Stimulated activated CD4-positive, alpha-beta T cell treated with anti-CD3 and anti-CD28 coated beads, Interleukin-12 subunit alpha, Interleukin-12 subunit beta, amount 100 ng/mL, for 4 hours (primary cell): ENCODE measurements at places on chromosomes 4 and X.

DNA sequence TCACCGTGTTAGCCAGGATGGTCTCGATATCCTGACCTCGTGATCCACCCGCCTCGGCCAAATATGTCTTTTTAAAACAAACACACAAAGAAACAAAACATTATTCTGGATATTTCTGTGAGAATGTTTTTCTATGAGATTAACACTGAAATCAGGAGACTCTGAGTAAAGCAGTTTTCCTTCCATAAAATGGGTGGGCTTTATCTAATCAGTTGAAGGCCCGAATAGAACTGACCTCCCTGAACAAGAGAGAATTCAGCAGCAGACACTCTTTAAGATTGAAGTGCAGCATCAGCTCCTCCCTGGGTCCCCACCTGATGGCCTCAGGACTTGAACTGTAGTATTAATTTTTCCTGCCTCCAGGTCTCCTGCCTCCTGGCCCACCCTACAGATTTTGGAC is 22.4 kb upstream of the SOD3 start:
- no peak for DNase-seq

GRCh38 chrX:101595739-101596419 is 21.9 kb downstream of the ARMCX6 start:
- DNase-seq = no peak

DNA sequence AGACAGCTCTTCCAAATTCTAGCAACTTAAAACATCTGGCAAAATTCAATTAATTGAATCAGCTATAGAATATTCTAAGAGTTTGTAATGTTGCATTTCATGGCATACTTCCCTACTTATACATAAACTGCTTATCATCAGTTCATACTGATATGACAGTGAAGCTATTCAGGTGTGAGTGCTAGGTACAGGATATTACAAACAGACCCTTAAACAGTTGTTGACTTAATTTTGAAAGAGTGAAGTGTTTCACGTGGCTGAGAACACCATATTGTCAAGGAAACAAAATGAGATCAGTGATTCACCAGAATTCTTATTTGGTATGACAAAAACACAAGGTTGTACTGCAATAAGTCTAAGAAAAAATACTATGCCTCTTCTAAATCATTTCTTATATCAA is 27.4 kb downstream of the CENPU start:
- no peak for DNase-seq

GRCh38 chr4:86641516-86642090 is 47.5 kb downstream of the PTPN13 start:
- DNase-seq = no peak

- no peak for DNase-seq
Observed at GRCh38 chr4:183765251-183765911, 106.3 kb downstream of the TRAPPC11 start.

DNA sequence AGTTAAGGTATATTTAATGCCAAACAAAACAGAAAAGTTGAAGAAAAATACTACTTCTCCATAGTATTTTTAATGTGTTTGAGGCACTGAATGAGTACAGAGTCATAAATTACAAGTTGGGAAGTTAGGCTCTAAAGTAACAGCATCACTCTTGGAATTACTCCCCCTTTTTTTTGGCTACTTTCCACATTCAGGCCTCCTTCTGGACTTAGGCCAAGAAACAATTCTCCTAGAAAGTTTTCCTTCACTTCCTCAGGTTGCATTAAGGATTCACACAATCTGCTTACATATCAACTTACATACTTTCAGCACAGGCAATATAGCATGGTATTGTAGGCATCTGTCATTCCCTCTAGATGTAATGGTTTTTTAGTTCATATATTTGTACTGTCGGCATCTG is 52.1 kb downstream of the TMEM165 start:
- no peak for DNase-seq

- no peak for DNase-seq
Observed at GRCh38 chrX:149831473-149831872, 49.5 kb upstream of the MAGEA8 start.

- DNase-seq = no peak
Observed at GRCh38 chr4:162408309-162408708, 244.5 kb upstream of the FSTL5 start.

DNA sequence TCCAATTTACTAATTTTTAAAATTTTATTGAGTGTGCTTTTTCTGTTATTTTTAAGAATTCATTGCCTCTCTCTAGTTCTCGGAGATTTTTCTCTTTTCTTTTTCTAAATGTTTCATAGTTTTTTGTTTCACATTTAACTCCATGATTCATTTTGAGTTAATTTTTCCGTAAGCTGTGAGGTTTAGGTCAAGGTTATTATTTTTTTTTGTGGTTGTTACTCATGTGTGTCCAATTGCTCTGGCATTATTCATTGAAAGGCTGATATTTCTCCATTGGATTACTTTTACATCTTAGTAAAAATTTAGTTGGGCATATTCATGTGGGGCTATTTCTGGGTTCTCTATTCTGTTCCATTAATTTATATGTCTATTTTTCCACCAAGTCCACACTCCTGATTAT is 220.8 kb downstream of the MID1IP1 start:
- no peak for DNase-seq

DNA sequence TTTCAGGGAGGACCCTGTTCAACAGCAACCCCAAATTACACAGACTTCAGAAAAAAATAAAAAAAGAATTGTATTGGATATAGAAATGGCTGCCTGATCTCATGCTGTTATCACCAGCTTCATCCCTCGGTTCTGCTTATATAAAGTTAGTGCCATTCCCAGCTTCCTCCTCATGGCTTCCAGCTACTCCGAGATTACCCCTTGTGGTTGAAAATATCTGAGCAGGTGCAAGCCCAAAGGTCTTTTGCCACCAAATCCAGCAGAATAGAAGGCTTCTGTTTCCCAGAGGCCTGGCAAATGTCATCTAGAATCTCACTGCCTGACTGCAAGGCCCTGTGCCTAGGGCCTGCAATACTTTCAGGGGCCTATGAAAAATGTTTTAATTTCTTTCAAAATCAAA is 13.8 kb upstream of the HPGDS start:
- DNase-seq = no peak

DNA sequence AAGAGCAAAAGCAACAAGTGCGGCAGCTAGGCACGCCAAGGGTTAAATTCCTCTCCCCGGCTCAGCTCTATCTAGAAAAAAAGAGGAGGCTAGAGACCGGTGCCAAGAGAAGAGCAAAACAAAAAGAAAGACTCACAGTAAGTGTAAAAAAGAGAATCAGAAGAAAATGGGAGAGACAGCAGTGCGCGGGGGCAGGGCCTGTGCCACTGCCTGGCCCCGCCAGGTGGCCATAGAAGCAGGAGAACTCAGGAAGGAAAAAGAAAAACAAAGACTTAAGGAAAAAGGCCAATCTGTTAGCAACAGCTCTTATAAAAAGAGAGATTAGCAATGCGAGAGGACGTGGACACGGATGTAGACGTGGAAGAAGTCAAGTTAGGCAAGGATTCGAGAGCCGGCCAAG is 3.2 kb downstream of the ACOX3 start:
- DNase-seq = no peak

GRCh38 chrX:24339911-24340310 is 20.5 kb upstream of the SUPT20HL1 start:
- DNase-seq = no peak

DNA sequence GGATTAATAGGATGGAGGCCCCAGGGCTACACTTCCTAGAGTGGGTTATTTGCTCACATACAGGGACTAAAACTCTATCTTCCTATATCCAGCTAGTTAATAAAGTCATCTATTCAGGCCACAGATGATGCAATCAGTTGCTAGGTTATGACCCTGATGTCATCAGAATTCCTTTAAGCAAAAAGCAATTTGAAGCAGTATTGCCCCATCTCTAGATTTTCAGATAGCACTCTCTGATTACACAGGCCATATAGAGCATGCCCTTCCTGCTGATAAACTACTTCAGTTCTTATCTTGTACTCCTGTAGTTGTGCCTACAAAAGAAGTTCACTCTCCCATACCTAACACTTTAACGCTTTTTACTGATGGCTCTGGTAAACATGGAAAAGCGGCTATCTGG is 84.8 kb downstream of the TMEM144 start:
- no peak for DNase-seq

DNA sequence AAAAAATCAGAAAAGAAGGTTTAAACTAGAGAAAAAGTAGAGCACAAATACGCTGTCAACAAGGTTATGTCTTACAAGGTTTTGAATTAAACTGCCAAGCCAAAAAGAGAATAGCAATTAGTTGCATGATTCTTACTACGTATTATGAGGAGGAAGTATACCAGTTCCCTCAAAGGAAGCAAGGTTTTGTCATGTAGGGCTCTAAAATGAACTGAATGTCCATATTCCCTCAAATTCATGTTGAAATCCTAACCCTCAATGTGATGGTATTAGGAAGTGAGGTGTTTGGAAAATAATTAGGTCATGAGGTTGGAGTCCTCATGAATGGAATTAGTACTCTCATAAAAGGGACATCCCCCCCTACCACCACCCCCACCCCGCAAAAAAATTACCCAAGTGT is 201.0 kb downstream of the FBXW7 start:
- DNase-seq = no peak

DNA sequence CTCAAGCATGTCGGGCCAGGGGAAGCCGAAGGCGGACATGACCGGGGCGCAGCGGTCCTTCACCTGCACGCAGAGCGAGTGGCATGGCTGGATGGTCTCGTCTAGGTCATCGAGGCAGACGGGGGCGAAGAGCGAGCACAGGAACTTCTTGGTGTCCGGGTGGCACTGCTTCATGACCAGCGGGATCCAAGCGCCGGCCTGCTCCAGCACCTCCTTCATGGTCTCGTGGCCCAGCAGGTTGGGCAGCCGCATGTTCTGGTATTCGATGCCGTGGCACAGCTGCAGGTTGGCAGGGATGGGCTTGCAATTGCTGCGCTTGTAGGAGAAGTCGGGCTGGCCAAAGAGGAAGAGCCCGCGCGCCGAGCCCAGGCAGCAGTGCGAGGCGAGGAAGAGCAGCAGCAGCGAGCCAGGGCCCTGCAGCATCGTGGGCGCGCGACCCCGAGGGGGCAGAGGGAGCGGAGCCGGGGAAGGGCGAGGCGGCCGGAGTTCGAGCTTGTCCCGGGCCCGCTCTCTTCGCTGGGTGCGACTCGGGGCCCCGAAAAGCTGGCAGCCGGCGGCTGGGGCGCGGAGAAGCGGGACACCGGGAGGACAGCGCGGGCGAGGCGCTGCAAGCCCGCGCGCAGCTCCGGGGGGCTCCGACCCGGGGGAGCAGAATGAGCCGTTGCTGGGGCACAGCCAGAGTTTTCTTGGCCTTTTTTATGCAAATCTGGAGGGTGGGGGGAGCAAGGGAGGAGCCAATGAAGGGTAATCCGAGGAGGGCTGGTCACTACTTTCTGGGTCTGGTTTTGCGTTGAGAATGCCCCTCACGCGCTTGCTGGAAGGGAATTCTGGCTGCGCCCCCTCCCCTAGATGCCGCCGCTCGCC is at the start of gene SFRP2:
TSS of gene SFRP2 (minus strand) at position 671 of the 864 bp plus-strand sequence. CDS start at position 423, 248 bp downstream.
- no peak for DNase-seq

- no peak for DNase-seq
Observed at GRCh38 chrX:105745863-105746262, 76.5 kb upstream of the NRK start.
